Psoas muscle (tissue), 8 donors: ENCODE measurements at places on chromosomes 1 and 21. TPM values are rescaled to one million over a fixed set of nuclear protein-coding genes. Genes with fewer than 3 reads are reported as not detected.

The CDA gene
- total RNA-seq = 1.7 TPM

The KCNH1 gene
- 0.10 TPM for total RNA-seq

The CLDN17 gene
- not detected for total RNA-seq

The EIF3I gene
- total RNA-seq = 196 TPM

The FNDC5 gene
- total RNA-seq = 78.3 TPM
